Amygdala (tissue), 56 donors: ENCODE measurements at places on chromosomes 2 and 18.

- DNase-seq: no peak
These were observed 131.2 kb downstream of the NUP35 start for GRCh38 chr2:183255411-183255810.

DNA sequence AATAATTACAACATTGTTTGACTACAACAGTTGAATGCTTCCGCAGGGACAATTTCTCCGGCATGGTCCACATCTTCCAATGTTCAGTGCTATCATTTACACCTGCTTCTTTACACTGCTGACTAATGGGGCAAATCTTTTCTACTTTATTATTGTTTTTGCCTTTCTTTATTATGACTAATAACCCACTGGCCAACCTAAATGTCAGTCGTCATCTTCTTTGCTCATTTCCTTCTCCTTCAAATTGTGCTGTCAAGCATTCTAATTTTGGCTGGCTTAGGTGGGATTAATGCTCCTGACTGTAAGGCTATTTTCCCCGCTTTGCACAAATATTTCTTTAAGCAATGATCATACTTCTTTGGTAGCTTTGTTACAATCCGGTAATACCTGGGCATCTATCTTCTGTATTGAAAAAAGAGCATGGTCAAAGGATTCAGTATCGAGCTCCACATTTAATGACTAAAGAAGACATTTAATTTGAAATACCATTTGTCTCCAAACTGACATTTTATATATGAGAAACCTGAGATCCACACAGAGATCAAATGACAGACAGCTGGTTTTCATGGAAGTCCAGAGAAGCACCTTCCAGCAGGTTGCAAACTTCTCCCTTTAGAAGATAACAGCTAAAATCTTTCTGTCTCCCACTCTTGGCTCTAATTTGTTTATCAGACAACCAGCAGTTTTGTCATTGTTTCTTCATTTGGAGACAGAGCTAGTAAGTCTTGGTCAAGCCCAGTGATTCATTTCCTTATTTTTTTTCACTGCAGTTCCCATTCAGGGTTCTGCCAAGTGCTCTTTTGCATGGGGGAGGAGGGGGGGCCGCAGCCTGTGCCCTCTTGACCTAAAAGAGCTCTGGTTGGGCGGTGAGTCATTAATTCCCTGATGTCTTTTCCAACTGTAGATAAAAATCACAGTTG lies 132.9 kb downstream of the SOCS6 start:
- no peak for DNase-seq

- DNase-seq: no peak
These were observed at the start of gene L3MBTL4 for GRCh38 chr18:6414723-6415417. Gene L3MBTL4 (minus strand): TSS chr18:6414911. CDS start chr18:6311625, 103,286 bp downstream.

GRCh38 chr2:72003796-72004195 lies 143.9 kb downstream of the CYP26B1 start:
- no peak for DNase-seq

GRCh38 chr2:240231838-240232244 lies 91.4 kb upstream of the OTOS start:
- no peak for DNase-seq

GRCh38 chr2:27596627-27597026 lies 13.8 kb downstream of the ZNF512 start:
- DNase-seq: no peak

DNA sequence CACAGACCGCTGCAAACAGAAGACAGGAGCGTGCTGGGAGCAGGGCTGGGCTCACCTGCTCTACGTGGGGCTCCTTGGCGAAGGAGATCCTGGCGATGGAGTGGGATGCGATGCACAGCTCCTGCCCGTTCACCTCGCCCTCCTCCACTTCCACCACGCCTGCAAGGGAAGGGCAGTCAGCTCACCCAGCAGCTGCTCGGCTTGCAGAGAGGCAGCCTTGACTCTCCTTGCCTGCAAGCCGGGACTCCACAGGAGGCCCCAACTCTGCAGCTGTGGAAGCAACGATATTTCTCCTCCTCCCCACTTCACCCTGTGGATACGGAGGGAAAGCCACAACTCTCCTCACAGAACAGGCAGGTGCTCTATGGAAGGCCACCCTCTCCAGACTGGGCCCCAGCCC lies 35.1 kb downstream of the THAP4 start:
- no peak for DNase-seq

- DNase-seq: no peak
These were observed 321.0 kb upstream of the RAB6C start for GRCh38 chr2:129658430-129658829.

GRCh38 chr2:231680992-231681852 lies 27.1 kb upstream of the PTMA start:
- DNase-seq: peak; percentile 66

GRCh38 chr2:128177315-128177714 lies 86.3 kb downstream of the UGGT1 start:
- no peak for DNase-seq

DNA sequence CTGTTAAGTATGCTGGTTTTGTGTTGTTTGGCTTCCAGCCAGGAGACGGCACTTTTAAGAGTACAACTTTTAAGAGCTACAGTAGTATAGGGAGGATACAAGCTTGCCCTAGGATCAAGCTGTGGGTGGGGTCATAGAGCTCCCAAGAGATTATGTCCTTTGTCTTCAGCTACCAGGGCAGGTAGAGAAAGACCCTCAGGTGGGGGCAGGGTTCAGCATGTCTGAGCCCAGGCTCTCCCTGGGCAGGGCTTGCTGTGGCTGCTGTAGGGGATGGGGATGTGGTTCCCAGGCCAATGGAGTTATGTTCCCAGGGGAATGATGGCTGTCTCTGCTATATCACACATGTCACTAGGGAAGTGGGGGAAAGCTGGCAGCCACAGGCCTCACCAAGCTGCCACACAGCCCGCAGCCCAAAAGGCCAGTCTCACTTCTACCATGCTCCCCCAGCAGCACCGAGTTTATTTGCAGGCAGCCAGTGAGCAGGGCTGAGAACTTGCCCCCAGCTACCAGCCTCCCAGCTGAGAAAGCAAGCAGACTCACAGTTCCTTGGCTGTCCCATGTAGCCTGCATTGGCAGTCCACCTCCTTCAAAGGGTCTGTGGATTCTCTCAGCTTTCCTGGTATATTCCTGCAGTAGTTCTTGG lies 105.7 kb upstream of the ERBB4 start:
- DNase-seq: no peak

DNA sequence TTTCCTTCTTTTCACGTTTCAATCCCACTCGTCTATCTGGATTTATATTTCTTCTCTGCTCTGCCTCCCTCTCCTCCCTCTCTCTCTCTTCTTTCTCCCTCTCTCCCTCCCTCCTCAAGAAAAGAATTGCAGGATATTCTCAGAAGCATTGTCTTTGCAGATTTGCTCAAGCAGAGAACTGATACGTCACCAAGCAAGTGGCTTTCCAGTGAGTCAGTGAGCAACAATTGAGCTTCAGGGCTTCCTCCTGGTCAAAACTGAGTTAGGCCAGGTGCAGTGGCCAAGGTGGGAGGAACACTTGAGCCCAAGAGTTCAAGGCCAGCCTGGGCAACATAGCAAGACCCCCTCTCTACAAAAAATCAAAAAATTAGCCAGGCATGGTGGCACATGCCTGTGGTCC lies 151.1 kb downstream of the SMAD2 start:
- no peak for DNase-seq

- no peak for DNase-seq
These were observed 261.8 kb downstream of the DCDC2C start for GRCh38 chr2:3965211-3965610.

- no peak for DNase-seq
These were observed 694.9 kb upstream of the KLHL29 start for GRCh38 chr2:22690096-22690495.

- no peak for DNase-seq
These were observed 588.4 kb downstream of the ARHGAP15 start for GRCh38 chr2:143717536-143718168.

DNA sequence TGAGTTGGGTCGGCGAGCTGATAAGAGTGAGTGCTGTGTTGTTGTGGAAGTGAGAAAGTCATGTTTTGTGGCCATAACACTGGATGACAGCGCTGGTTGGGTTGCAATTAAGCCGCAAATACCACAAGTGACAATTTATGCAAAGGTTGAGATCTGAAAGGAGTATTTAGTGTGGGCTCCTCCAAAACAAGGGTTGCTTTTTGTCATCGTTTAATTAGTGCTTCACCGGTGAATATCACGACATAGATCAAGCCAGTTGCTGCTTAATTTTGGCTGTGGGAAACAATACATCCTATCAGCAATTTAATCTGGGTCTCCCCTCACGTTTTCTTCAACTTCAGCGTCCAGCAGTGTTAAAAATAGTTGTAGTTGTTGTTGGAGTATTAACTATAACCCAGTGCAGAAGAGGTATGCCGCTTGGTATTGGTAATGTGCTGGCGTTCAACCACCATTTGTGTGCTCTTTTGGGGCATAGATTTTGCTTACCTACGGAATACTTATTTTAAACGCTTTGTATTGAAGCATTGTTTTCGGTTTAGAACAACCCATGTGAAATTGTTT lies 662 bp downstream of the ACVR2A start:
- no peak for DNase-seq

- DNase-seq: no peak
These were observed 1.3 kb upstream of the SMAD2 start for GRCh38 chr18:47931718-47932103.

- no peak for DNase-seq
These were observed 439.5 kb upstream of the ETAA1 start for GRCh38 chr2:66957677-66958076.

GRCh38 chr2:120783371-120783791 lies 47.7 kb downstream of the GLI2 start:
- no peak for DNase-seq

GRCh38 chr2:167858086-167858485 lies 389.3 kb downstream of the STK39 start:
- DNase-seq: no peak

DNA sequence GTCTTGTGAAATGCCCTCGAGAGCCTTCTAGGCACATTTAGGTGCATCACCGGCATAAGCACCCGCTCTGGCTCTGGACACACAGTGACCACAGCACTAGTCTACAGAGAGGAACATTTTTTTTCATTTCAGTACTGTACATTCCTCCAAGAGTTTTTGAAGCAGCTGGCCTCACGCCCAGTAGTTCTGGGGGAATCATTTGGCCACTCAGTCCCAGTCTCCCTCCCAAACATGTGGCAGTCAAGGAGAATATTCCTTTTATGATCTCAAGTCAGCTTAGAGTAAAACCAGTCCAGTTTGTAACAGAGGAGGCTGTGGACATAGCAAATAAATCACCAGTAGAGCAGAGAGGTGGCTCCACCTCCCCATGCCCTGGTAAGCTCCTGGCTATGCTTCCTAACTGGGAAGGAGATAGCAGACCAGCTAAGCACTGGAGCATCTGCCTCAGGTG lies 48.1 kb downstream of the KCNE4 start:
- DNase-seq: no peak

DNA sequence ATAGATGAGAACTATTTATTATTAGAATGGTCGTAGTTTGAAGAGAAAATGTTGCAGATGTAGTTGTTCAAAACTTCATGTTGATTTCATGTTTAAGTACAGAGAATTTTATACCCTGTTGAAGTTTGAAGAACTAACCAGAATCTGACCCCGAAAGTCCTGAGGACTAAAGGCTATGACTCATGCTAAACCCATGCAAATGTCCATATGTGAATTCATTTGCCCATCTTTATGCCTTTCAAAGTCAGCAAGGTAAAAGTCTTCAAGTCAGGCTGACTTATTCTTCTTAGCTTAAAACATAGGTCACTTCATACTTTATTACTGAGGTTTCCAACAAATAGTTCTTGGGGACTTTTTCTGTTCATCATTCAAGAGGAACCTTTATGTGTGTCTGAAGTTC lies 185.5 kb downstream of the CCDC85A start:
- DNase-seq: no peak

DNA sequence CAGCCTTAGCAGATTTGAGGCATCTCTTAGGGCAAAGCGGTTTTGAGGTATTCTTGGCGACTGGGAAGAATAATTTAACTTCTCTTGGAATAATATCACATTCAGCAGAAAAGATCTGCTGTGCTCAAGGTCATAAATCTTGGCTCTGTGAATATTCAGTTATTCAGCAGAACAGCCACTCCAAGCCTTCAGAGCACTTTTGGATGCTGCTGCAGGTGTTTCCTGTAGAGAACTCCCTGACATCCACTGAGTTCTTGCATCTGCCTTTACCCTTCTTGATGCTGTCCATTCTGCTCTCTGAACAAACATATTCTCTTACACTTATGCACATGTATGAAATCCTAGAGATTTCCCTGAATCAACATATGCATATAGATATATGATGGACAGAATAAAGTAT lies 390.3 kb downstream of the NRXN1 start:
- DNase-seq: no peak

GRCh38 chr2:241111440-241111805 lies 9.3 kb upstream of the MTERF4 start:
- no peak for DNase-seq

GRCh38 chr2:149375801-149376361 lies 45.5 kb downstream of the LYPD6 start:
- no peak for DNase-seq

DNA sequence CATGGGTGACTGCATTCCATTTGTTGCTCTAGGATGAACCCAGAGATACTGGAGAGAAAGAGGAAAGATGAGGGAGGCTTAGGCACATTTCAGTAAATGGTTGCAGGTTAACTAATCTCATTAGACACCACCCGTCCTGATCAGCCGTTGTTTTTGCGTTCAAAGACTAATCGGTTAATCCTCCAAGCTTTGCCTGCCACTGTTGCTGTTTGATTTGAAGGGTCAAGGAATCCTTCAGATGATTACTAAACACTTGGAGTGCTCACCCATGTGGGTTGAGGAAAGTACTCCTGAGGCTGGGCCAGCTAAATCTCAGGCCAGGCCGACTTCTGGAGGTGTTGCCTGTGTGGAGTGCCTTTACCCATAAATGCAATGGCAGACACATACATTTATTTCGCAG lies 8.6 kb downstream of the SH3RF3 start:
- DNase-seq: no peak

DNA sequence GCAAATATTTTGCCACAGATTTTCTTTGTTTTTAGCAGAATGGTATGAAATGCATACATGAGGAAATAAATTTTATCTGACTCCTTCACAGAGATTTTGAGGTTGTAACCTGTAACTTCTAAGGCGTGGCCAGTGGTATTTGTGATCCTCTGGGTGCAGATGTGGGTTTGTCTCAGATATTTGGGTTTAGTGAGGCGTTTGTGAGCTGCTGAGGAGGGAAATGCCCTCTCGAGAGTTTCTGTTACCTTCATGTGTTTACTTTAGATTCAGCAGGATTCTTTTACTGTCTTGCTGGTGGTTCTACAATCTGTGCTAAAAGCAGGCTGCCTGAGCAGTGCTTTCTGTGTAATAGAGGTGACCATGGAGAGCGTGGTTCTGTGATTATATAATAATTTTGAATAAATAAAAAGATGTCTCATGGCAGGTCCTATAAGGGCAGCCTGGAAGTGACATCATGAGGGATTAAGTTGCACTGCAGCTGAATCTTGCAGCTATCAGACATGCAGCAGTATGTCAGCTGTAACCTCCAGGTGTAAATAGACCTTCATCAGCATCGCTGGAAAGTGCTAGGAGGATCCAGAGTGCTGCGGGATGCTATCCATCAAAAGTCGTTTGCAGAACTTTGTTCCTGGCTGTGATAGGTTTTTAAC lies 34.1 kb downstream of the TANC1 start:
- DNase-seq: no peak

- no peak for DNase-seq
These were observed 95.4 kb downstream of the LAMA1 start for GRCh38 chr18:7021994-7022840.

GRCh38 chr2:143608063-143608423 lies 478.8 kb downstream of the ARHGAP15 start:
- DNase-seq: no peak
